A549 treated with CORT108297 at 1 μM for 4 hours (cell line): ENCODE measurements at places on chromosomes 3 and 15. TPM values are rescaled to one million over a fixed set of nuclear protein-coding genes. Genes with fewer than 3 reads are reported as not detected.

Gene ZBED2
- total RNA-seq: 0.15 to 0.43 TPM (median 0.32 TPM) in 5 replicates

Gene CCDC9B
- 13.3 to 20.8 TPM (median 19.6 TPM) in 5 replicates for total RNA-seq

Gene ZPLD1
- total RNA-seq: 0.03 to 0.07 TPM (median 0.05 TPM) in 4 of 5 replicates, not detected in the other

Gene C3orf22
- not detected in 5 replicates for total RNA-seq

Gene HOMER2
- 10.9 to 12.9 TPM (median 12.5 TPM) in 5 replicates for total RNA-seq

Gene CLDN18
- total RNA-seq: not detected in 5 replicates

Gene LRRC3B
- total RNA-seq: not detected in 5 replicates

Gene ADGRG7
- not detected in 5 replicates for total RNA-seq
